Activated T-helper 2 cell treated with anti-CD3 and anti-CD28 coated beads, Interferon-gamma antibody, Interleukin-2, Interleukin-4, amounts not matched to agents 10 μg/mL and 5 μg/mL and 100 μg/mL, durations not matched to agents 14 hours and 24 hours and 36 hours (primary cell): ENCODE measurements at places on chromosomes 2 and 18. TPM values are rescaled to one million over a fixed set of nuclear protein-coding genes. Genes with fewer than 3 reads are reported as not detected.

The STON1 gene
- 1.9 and 2.1 TPM in 2 replicates for total RNA-seq

DNA sequence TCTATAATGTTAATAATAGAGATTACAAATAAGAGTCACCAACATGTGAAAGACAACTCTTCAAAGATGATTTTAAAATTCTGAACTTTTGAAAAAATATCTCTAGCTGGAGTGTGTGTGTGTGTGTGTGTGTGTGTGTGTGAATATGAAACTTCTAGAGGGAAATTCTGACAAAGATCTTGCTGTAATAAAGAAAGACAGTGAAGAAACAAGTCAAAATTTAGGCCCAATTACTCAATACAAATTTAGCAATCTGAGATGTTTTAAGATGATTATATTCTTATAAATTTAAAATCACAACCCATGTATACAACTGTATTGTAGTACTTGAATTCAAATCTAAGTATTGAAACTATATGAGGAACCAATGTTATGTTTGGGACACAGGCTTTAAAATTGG is 57.2 kb upstream of the UGP2 start:
- DNase-seq = no peak
- H3K4me1 ChIP-seq = no peaks in the 10 kb centered on the region
- H3K27ac ChIP-seq = no peak overlapping the region
- H3K36me3 ChIP-seq = no peaks in the 10 kb centered on the region

DNA sequence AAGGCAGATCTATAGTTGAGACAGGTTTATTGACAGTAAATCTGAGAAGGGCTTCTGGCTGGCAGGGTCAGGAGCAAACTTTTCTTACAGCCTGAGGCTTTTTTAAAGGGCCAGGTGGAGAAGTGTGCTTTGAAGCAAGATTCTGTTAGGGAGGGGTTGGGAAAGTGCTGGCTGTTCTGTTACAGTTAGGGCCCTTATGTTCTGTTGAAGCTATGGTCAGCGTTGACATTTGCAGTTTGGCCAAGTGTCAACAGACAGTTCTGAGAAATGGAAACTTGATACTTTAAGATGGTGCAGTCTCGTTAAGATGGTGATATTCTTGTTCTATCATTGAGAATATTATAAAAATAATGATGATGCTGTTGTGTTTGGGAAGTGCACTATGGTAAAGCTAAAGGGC is 154.2 kb downstream of the RDH14 start:
- H3K4me3 ChIP-seq = no peak overlapping the region
- H3K27ac ChIP-seq = no peak overlapping the region
- no peaks in the 10 kb centered on the region for H3K4me1 ChIP-seq
- DNase-seq = no peak
- no peaks in the 10 kb centered on the region for H3K36me3 ChIP-seq

DNA sequence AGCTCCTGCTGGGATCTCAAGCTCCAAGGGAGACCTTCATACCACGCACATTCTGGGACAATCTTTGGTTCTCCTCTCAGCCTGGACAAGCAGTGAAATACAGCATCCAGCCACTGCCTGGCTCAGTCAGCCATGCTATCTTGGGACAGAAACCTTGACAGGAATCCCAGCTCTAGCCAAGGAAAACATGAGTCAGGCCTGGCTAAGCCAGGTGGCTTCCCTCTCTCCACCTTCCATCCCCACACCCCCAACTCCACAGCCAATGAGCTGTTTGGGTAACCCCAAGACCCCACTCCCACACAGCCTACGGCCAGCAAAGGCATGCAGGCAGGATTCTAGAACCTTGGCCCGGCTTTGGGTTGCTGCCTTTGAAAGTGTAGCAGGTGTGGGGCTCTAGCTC is 64.9 kb downstream of the MCFD2 start:
- H3K27ac ChIP-seq = no peak overlapping the region
- no peak overlapping the region for H3K4me3 ChIP-seq
- no peak for DNase-seq

DNA sequence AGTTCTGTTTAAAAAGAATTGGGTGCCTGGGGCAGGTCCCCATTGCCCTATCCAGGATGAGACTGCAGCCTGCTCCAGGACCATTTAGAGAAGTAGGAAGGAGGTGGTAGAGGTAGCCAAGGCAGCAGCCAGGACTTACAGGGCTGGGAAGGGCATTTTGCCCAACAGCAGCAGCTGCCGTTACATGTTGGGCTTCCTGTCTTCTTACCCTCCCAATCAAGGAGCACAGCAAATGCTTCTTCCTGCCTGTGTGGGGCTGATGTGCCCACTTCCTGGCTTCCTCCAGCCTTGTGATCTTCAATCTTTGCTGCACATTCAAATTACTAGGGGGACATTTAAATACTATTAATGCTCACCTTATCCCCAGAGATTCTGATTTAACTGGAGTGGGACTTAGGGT is 112.0 kb downstream of the QPCT start:
- no peak overlapping the region for H3K27ac ChIP-seq
- DNase-seq = no peak
- H3K4me3 ChIP-seq = no peak overlapping the region
- peaks cover 3% of the 10 kb centered on the region for H3K36me3 ChIP-seq
- no peaks in the 10 kb centered on the region for H3K27me3 ChIP-seq
